Esophagus mucosa (tissue), 1 donor: ENCODE measurements at places on chromosomes 16 and 17.

- no peak for ATAC-seq
These were observed 299.4 kb downstream of the CPPED1 start for GRCh38 chr16:12504312-12504711.

- ATAC-seq = no peak
These were observed 72.4 kb downstream of the ERCC4 start for GRCh38 chr16:13992322-13992721.

GRCh38 chr17:35345926-35346771 is 27.3 kb downstream of the SLFN11 start:
- ATAC-seq = peak; percentile 80

- ATAC-seq = peak; percentile 77
These were observed 73.5 kb upstream of the KIF2B start for GRCh38 chr17:53749178-53749577.

DNA sequence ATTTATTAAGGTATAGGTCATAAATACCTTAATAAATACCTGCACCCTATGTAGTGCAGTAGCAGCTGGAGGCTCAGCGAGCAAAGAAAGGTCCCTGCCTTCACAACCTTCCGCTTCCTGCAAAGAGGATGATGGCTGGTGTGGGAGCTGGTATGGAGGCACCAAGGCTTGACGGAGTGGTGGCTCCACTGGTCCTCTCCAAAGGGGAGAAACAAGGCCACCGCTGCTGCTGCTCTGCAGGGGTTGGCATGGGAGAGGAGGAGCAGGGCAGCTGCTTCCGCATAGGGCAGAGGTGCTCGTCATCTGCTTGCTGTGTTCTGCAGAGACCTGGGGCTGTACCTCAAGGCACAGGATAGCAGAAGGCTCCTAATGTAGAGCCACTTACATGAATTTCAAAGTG is 52.8 kb downstream of the NDEL1 start:
- ATAC-seq = peak; percentile 4

DNA sequence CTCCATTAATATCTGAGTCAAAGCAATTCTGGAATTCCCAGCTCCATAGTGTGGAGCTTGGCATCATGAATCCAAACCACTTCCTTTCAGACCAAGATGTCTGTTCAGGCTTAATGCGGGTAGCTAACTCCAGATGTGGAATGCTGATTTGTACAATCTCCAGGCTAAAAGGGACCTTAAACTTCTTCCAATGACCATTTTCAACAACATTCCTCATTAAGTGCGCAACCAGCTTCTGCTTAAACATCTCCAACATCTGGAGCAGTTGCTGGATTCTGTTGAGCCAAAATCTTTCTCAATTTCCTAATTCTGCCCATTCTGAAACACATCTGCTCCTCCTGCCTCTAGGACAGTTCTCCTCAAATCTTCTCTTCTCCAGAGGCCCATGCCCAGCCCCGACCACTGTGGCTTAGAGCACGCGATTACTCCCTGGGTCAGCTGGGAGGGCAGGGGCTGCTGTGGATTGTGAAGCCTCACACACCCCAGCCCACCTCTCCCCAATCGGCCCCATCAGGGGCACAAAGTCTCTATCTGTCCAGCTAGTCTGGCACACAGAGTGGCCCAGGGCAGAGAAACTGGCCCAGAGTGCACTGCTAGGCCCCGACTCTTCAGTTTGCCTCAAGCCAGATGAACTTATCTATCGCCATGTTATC is 36.2 kb downstream of the ASPA start:
- no peak for ATAC-seq

DNA sequence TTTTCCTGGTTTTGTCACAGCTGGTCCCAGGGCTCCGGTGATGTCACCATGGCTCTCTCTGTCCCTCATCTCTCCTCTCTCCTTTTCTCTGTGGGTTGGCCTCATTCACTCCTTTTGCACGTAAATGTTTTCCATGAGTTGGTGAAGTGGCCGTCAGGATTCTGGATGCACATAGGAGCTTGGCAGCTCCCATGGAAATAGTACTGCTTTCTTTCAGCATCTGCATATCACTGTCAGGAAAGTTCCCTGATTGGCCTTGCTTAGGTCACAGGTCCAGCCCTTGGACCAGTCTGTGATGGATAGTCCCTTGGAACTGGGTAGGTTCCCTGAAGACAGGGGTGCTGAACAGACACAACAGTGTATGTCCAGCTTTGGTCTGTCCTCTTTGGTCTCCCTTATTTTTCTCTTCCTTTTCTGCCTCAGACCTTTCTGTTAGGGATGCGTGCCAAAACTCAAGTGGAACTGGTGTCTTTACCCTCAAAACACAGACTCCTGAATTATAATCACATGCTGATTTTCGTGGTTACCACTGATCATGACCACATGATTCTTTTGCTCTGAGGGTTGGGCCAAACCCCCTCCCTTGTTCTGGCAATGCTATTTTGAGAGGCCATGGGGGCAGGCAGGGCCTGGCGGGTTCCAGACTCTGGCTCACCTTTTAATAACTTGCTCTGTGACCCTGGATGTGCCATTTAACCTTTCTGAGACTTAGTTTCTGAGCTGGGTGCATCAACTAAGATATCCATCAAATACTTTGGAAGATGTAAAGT is 99.0 kb downstream of the MSI2 start:
- no peak for ATAC-seq

- no peak for ATAC-seq
These were observed 19.0 kb downstream of the SLC7A6 start for GRCh38 chr16:68283346-68283745.

DNA sequence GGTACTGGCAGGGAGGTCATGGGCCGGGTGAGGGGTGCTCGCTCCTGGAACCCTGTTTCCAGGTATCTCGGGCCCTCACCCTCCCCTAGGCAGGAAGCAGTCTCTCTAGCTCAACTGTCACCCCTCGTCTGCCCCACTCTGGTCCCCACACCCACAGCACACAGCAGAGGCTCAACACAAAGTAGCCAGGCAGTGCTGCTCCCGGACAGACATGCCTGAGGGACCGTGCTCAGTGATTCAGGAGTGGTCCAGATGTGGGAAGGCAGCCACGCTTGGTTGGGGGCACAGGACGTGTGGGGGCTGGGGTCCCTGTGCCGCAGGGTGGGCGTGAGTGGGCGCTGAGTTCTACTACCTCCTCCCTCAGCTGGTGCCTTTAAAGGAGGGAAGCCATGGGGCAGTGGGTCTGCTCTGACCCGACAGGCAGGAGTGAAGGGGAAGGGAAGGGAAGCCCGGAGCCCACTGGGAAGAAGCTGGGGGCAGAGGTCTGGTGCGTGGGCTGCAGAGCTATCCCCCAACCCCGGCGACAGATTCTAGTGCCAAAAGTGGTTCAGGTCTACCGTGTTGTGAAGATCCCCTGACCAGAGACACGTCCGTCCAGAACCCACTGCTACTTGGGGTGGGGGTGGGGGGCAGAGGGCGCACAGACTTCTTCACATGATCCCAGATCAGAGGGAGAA is 11.8 kb downstream of the SLC16A3 start:
- no peak for ATAC-seq

GRCh38 chr16:10970065-10970464 is 25.7 kb downstream of the CLEC16A start:
- no peak for ATAC-seq

DNA sequence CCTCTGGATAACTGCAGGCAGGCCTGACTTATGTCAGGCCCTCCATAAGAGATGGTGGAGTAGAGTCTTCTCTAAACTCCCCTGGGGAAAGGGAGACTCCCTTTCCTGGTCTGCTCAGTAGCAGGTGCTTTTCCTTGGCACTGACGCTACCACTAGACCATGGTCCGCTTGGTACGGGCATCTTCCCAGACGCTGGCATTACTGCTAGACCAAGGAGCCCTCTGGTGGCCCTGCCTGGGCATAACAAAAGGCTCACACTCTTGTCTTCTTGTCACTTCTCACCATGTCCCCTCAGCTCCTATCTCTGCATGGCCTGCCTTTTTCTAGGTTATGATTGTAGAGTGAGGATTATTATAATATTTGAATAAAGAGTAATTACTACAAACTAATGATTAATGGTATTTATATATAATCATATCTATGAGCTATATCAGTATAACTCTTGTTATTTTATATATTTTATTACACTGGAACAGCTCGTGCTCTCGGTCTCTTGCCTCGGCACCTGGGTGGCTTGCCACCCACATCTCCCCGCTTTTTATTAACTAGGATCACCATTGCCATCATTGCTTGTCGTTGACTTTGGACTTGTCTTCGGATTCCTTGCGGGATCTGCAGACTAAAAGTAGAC is 59.8 kb upstream of the ARL4D start:
- no peak for ATAC-seq

- ATAC-seq = peak; percentile 55
These were observed 145.0 kb downstream of the SEC14L1 start for GRCh38 chr17:77285594-77286390.

- no peak for ATAC-seq
These were observed 4.2 kb upstream of the ALOX15 start for GRCh38 chr17:4645642-4646041.

DNA sequence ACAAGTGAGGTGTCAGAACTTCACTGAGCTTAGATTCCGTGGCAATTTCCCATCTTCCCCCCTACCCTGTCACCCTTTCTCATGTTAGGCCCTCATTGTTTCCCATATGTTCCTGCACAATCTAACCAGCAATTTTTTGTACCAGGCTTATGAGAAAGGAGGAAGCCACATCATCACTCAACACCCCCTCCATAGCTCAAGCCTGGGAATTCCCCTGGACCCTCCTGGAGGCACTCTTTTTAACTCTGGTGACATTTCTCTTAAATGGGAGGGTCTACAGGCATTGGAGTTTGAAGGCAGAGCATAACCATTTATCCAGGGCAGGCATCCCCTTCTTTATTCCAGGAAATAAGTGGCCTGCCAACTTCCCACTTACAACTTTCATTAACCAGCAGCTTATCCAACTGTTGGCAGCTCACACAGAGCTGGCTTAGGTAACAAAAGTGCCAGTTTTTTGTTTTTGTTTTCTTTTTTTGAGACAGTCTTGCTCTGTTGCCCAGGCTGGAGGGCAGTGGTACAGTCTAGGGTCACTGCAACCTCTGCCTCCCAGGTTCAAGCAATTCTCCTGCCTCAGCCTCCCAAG is 10.4 kb upstream of the GLG1 start:
- no peak for ATAC-seq

- no peak for ATAC-seq
These were observed 3.9 kb downstream of the ZNF319 start for GRCh38 chr16:57996406-57997175.

GRCh38 chr17:76554131-76554530 is 14.3 kb downstream of the PRCD start:
- no peak for ATAC-seq

DNA sequence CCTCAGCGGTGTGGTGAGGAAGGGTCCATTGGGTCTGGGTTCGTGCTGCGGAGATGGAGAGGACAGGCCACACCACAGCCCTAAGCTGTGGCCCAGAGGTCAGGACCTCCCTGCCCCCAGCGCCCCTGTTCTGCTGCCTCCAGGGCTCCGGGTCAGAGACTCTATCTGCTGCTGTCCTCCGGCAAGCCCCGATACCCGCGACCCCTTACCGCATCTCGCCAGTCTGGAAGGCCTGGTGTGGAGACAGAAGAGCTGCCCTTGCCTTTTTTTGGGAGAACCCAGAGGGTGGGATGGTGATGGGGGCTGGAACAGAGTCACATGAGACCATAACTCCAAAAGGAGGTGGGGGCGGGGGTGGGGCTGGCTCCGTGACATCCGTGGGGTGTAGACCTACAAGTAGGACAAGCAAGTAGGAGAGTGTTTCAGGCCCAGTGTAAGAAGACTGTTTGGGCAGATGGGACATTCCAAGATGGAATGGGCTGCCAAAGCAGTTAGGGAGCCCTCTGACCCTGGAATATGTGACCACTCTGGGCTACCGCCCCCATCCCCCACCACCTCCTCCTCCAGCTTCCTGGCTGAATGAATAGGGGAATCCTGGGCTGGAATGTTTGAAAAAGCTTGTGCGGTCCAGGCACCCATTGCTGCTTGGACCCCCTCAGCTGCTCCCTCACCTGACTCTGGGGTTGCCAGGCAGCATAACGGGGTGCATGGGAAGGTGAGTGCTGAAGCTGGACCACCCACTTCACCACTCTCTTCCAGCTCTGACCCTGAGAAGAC is 1.4 kb downstream of the XYLT2 start:
- peak; percentile 3 for ATAC-seq

- peak; percentile 87 for ATAC-seq
These were observed at the start of gene CALB2 for GRCh38 chr16:71358464-71358998. TSS of gene CALB2 (plus strand) at chr16:71358723. CDS start at chr16:71358793, 70 bp downstream.

DNA sequence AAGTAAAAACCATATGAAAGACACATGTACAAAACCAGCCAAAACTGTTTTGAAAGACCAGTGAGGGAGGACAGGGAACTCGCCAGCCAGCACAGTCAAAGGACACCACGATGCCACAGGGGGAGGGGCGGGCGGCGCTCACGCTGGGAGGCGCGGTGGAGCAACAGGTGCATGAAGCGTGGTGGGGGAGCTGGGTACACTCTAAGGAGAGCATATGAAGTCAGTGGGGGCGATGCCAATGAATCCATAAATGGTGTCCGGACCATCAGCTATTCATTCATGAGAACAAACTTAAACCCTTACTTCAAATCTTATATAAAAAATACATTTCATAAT is 101.0 kb upstream of the DNAH17 start:
- ATAC-seq = no peak

GRCh38 chr17:68867759-68868516 is 87.3 kb downstream of the ABCA8 start:
- ATAC-seq = no peak

DNA sequence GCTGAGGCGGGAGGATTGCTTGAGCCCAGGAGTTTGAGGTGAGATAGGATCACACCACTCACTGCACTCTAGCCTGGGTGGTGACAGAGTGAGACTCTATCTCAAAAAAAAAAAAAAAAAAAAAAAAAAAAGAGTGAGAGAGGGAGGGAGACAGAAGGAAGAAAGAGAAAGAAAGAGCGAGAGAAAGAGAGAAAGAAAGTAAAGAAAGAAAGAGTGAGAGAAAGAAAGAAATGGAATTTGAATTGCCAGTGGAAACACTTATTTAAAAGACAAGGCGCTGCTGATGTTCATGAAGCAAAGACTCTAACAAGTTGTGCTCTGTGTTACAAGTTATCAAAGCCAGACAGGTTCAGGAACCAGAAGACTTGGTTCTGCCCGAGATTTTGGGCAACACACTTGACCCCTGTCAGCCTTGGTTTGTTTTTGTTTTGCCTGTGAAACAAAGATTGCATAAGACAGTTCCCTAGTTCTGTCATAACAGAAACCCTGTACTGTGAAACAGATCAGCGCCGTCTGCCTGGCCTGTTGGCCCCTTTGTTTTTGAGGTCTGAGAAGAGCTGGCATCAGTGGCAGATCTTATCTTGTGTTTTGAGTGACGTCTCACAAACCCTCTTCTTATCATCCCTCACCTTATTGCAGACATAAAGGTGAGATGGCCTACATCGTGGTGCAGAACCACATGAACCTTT is 55.4 kb upstream of the ENDOV start:
- no peak for ATAC-seq

- no peak for ATAC-seq
These were observed at the start of gene RAB11FIP4 for GRCh38 chr17:31391496-31391949. TSS of gene RAB11FIP4 (plus strand) at chr17:31391675. CDS start at chr17:31391853, 178 bp downstream.

GRCh38 chr17:57584050-57584551 is 161.0 kb downstream of the CCDC182 start:
- ATAC-seq = no peak
